ENCODE measurements at places on chromosomes 12 and 14. TPM values are rescaled to one million over a fixed set of nuclear protein-coding genes. Genes with fewer than 3 reads are reported as not detected.

Gene PRICKLE1
- total RNA-seq: 36.7 TPM

Gene FRMD6
- 200 TPM for total RNA-seq

Gene PPP1R1A
- not detected for total RNA-seq

Gene ANKRD13A
- total RNA-seq: 32.1 TPM

Gene POTEM
- not detected for total RNA-seq

Gene CLEC9A
- not detected for total RNA-seq

DNA sequence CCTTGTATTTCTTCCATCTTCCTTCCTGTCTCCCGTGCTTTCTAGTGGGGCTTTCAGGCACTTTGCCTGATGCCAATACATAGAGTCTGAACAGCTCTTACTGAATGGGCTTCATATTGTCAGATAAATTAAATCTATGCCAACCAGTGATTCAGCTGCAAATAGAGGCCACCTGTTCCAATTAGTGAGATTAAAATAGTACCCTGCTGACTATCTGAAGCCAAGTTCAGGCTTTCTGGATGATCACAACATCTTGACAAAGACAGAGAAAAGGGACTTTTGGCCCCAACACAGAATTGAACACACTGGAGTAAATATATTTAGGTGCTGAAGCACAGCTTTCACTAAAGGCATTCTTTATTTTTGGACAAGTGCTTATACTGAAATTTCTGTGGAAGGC, 11.8 kb downstream of the TMCC3 start:
- DNase-seq: no peak

- DNase-seq: no peak
These were observed 75.5 kb upstream of the GTF2A1 start for GRCh38 chr14:81295958-81296923.

- no peak for DNase-seq
These were observed 11.3 kb downstream of the C14orf132 start for GRCh38 chr14:96050482-96050881.

DNA sequence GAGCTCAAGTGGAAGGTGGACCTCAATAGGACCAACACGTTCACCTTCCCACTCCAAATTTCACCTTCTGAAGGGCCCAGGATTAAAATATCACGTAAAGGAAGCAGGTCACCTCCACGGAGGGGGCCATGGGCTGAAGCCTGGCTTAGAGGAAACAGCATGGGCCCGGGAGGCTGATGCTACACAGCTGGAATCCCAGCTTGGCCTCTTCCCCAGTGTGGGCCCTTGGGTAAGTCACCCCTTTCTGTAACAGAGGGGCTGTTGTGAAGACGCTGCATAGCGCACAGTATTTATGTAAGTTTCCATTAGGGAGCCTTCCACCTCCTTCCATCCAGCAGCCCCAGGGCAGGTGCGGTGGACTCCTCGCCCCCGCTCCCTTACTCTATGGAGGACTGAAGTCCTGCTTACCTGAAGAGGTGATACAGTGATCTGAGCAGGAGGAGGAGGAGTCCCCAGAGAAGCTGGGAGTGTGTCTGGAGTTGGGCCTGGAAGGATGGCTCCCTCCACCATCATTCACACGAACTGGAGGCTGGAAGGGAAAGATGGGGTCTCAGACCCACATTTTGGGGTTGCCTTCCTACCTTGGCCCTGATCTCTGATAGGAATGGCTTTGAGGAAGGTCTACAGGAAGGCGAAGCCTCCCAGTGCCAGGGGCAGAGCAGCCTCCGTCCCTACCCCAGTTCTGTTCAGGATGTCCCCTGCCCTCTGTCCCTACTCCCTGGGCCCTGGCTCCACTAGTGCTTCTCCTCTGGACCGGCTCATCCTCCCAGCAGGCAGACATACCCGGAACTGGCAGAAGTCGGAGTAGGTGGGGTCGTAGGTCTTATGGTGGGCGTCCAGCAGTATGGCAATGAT, 37.2 kb upstream of the HDAC7 start:
- no peak for DNase-seq
